ENCODE measurements at places on chromosomes 11 and 22.

GRCh38 chr22:46669201-46669600 lies 49.0 kb downstream of the GRAMD4 start:
- no peak for DNase-seq

DNA sequence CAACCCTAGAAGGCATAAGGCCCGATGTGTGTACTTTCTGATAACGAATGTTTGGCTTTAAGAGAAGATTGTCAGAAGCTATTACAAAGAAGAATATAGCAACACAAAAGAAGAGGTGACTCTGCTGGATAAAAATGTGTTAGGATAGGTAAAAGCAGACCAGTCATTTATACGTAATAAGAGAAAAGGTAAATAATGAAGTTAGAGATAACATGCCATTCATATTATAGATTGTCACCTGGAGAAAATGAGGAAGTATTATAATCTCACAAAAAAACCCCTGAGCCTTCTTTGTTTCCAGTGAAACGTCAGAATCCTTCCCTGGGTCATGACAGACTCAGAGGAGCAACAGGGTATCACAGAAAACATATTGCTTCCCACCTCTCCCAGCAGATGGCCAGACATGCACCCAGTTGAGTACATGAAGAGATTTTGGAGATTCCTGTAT lies 36.1 kb downstream of the PPFIA1 start:
- no peak for DNase-seq

- peak; percentile 14 for DNase-seq
These were observed 13.8 kb upstream of the TEF start for GRCh38 chr22:41367680-41368542.

GRCh38 chr22:48241658-48242057 lies 1479.2 kb downstream of the TBC1D22A start:
- no peak for DNase-seq

DNA sequence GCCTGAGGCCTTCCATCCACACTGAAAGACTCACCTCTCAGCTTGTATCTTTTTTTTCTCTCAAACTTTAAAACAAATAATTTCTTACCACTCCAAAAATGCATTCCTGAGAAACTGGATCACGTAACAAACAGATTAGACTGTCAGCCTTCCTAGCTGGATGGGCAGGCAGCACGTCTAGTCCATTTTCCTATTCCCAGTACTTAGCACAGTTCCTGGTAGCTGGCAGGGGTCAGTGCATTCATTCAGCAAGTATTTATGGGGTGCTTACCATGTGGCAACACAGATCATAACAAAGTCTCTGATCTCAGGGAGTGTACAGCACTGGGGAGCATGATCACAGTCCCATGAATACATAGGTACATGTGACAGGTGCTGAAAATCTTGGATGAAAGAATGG lies 89.6 kb downstream of the UBASH3B start:
- DNase-seq: no peak

DNA sequence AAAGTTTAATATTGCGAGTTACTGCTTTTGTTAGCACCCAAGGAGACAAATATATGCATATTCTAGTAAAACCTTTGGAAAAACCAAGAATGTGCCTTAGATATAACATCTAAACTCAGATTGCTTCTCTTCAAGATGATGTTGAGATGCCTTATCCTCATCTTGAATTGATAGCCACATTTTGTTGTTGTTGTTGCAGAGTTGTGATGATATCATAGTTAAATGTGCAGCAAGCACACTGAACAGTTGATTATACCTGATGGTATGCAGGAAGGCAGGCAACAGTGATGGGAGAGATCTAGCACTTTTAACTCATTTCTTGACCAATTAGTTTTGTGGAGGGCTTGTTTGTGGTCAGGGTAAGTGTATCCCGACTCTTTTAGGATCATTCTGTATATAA lies 48.0 kb downstream of the KDM2A start:
- no peak for DNase-seq

GRCh38 chr11:60771879-60772525 lies 13.1 kb upstream of the MS4A10 start:
- no peak for DNase-seq

DNA sequence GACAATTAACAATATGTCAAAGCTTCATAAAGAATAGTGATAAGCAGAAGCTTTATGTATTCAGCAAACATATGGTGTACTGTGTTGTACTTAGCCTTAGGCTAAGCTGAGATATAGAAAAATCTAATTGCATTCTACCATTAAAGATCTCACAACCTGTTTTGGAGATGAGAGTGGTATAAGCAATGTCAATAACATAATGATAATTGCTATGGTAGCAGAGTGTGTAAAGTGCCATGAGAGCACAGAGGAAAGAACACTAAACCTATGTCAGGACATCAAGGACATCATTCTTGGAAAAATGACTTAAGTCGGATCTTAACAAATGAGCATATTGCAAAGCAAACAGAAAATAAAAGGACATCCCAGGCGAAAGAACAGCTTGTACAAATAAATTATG lies 28.6 kb upstream of the ANGPTL5 start:
- no peak for DNase-seq

DNA sequence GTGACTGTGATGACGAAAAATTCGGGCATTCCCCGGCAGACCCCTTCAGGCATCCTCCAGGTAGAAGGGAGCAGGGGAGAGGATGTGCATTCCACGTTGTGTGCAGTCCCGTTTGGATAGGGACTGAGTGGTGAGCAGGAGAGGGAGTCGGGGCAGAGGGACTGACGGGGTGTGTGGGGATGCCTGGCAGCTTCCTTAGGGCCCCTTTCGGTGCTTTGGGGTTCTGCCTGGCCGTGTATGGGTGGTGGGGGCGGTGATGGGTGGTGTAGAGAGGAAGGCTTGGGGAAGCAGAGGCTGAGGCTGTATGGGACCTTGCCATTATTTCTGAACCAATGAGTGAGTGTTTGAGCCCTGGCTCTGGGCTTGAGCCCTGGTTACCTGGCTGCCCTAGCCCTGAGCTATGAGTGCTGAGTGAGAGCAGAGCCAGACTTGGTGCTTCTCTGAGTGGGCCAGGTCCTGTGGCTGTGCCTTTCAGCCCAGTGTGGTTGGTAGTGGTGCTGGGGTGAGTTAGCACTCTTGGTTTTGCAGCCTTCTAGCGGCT lies 914 bp downstream of the INPPL1 start:
- DNase-seq: no peak

GRCh38 chr22:42353883-42354727 lies 78.1 kb downstream of the NFAM1 start:
- DNase-seq: no peak
